ENCODE measurements at places on chromosomes 2 and 18.

DNA sequence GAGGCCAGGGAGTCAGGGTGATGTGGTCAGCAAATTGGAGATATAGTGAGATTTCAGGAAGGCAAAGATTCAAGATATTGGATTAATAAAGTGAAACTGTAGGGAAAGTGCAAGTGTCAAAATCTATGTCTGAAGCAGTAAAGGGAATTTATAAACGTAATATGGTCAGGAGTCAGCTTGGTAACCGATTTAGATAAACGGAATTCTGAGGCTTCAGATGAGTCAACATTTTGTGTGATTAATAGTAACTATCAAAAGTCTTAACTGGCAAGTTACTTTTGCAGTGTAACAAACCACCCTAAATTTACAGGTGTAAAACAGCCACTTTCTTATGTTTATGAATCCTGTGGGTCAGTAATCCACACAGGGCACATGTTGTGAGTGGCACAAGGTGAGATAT is 10.9 kb downstream of the MTX2 start:
- no peak for DNase-seq

- DNase-seq: no peak
Observed at GRCh38 chr2:144946263-144946662, 426.3 kb upstream of the ZEB2 start.

DNA sequence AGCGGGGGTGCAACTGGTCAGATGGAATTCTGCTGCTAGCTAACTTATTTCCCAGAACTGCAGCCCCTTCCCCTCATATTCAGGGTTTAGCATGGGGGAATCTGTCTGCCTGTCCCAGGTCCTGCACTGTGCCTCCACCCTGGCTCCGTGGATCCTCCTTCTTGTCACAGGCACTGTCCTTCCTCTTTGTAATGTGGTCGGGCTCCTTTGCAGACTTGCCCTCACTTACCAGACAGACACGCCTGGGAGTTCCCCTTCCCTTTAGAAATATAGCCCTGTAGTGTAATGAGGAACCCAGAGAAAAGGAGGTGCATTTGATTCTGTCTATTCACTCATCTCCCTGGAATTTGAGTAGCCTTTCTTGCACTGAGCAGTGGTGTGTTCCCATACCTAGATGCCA is 108.7 kb downstream of the TRIM43 start:
- DNase-seq: no peak

- DNase-seq: no peak
Observed at GRCh38 chr18:58728719-58729118, 57.5 kb downstream of the MALT1 start.

- no peak for DNase-seq
Observed at GRCh38 chr2:229485857-229486256, 214.8 kb upstream of the PID1 start.

- DNase-seq: no peak
Observed at GRCh38 chr2:200378652-200379290, 72.3 kb downstream of the SPATS2L start.

GRCh38 chr2:164737612-164738081 is 104.0 kb downstream of the COBLL1 start:
- no peak for DNase-seq

DNA sequence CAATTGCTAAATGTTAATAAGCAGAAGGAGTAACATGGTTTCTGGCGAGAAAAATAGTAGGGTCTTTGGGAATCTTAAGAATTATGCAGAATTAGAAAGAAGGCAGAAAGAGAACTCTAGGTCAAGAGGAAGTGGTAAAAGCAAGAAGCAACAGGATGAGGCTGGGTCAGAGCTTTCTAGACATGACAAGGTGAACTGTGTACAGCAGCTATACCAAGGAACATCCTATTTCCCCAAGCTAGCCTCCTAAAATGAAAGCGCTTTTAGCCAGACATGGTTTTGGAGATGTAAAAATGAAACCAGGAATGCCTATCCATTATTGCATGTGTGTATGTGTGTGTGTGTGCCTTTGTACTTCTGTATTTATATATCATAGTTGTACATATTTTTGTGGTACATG is 42.3 kb upstream of the STAT1 start:
- DNase-seq: no peak

GRCh38 chr18:46627136-46627535 is 29.9 kb downstream of the LOXHD1 start:
- no peak for DNase-seq

- DNase-seq: no peak
Observed at GRCh38 chr2:71544919-71545571, 91.7 kb downstream of the DYSF start.

GRCh38 chr18:79754022-79754761 is 43.5 kb upstream of the KCNG2 start:
- DNase-seq: no peak

DNA sequence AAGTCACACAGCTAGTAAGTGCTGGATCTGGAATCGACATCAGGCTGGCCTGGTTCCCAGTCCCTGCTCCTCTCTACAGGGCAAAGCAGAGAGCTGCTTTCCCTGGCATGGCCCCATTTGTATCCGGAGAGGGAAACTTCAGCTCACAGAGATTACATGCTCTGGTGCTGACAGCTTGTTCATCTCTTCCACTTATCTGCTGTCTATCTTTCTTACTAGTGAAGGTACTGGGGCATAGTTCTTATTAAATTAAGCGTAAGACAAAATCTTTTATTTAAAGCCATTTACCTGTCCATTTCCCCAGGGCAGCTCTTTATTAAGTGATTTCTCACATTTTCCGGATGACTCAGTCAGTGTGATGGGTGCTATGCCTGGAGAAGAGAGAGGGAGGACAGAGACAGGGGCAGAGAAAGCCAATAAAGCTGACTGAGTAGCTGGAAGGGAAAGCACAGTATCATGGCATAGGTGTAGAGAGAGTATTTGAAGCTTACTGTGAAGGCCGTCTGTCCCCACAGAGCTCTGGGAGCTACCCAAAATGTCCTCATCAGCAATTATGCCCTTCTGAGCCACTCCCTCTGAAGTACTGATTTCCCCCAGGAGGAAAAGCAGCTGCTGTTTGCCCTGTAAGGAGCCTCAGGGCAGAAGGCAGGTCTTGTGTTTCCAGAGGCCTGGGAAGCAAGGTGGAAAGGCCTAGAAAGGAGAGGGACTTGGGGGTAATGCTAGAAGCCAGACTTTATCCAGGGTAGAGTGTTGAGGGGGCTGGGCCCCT is 44.1 kb upstream of the EPAS1 start:
- no peak for DNase-seq
